ENCODE measurements at places on chromosomes 3 and 15.

GRCh38 chr3:52237657-52238172 is 1.2 kb downstream of the TWF2 start:
- DNase-seq = peak; percentile 91

DNA sequence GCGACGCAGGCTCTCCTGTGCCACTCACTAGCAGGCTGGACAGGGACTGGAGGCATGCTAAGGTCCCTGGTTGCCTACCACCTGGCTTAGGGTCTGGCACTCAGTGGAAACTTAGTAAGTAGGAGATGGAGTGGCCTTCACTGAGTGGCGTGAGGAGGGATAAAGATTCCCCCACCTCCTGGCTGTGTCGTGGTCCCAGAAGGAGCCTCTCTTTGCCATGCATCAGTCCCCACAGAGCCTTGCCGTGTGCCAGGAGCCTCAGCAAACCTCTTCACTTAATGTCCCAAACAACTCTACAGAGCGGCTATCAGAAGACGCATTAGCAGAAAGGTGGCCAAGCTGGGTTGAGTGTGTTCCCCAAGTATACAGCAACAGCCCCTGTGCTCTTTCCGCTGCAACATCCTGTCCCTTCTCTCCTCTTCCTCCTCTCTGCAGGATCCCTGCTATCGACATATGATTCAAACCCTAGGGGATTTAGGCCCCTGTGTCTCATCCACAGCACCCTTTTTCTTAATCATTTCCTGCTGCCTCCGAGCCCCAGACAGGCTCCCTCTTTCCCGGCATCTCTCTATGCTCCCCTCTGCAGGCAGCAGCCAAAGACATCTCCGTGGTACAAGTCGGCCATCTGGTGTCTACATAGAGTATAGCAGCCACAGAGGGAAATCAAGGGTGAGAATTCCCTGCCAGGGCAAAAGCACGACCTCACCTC is 66.7 kb downstream of the SLC6A1 start:
- DNase-seq = peak; percentile 60

DNA sequence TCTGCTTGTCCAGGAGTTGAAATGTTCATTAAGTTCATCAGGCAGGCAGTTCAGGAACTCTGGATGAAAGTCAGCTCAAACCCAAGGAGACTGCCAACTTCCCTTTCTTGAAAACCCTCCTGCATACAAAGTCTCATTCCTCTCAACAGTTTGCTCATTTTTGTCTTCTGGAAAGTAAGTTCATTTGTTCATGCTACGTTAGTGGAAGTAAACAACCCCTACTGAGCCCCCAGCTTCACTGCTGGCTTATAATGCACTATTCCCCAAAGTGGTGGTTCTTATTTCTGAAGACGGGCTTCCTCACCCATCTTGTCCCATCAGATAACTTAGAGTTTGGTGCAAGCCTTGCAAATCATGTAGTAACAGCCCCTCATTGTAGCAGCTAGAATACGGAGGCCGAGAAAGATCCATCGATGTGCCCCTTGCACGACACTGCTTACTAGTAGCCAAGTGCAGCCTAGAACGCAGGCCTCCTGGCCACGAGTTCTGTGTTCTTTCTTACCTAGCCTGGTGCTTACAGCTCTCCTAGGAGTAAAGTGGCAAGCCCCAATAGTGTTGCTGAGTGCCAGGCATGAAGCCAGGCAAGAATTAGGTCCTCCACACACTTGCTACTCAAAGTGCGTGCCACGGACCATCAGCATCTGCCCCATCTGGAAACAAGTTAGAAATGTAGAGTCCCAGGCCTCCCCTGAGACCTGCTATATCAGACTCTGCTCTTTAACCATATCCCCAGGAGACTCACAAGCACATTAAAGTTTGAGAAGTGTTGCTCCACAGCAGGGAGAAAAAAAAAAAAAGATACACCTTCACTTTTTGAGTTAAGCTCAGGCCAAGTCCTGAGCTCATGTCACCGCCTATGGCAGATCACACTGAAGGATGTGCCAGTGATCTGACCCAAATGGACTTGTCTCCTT is 82.5 kb downstream of the RFTN1 start:
- no peak for DNase-seq

GRCh38 chr15:50945725-50946124 is 37.2 kb downstream of the AP4E1 start:
- DNase-seq = no peak

GRCh38 chr3:43055393-43055792 is 50.5 kb downstream of the POMGNT2 start:
- no peak for DNase-seq

GRCh38 chr3:100149130-100149529 is 34.8 kb upstream of the FILIP1L start:
- DNase-seq = no peak

DNA sequence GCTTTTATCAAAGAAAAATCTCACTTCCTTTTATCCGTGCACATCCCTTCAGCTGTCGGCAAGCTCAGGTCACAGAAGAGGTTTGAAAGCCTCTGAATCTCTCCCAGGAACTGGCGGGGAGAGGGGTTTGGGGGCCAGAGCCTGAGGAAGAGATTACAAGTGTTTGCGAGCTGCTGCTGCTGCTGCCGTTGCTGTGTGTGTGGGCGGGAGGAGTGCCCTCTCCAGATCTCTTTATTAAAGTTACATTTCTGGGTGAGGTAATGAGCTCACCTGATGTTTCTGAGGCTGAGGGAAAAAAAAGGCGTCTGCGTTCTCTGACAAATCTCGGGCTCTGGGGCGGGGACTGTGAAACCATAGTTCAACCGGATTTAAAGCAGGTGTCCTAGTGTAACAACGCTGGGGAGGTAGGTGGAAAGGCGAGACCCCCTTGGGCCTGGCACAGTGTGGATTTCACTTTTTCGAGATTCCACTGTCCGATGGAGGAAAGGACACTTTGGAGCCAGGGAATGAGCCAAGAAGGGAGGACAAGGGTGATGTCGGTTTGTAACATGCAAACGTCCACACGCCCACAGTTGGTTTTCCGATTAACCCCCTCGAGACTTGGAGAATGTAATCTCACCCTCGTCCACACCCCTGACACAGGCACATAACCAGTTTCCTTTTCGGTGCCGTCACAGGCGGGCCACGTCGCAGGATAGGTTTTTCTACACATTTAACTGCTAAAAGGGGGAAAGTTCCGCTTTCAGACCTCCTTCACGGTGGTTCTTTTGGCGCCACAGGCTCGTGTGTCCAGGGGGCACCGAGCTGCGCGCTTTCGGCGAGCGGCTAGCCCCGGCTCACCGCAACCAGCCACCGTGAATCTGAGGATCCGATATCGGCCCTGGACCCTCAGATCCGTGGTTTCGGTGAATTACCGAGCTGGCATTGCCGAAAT is 2.1 kb downstream of the ALCAM start:
- peak; percentile 68 for DNase-seq

DNA sequence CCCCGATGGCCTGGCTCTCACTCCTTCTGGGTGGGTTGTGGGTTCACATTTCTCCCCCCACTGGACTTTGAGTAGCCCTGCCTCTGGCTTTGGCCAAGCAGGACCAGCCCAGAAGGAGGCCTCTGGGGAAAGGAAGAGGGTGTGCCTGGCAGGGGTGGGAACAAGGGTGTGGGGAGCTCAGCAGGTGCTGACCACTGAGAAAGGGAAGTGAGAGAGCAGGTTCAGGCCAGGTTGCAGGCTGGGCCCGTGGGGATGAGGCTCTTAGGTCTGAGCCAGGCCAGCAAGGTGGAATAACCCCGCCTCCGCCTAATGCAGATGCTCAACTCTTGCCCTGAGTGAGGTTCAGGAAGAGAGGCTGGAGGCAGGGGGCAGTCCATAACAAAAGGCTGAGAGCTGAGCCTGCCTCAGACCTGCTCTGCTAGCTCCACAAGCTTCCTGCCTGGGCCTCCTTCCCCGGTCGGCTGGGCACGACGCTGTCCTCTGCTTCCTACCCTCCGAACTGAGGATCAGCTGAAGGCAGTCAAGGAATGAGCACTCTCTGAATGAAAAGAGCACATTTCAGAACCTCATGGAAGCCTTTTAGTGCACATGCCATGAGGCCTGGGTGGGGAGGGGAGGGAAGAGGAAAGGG is 82.7 kb downstream of the TLE3 start:
- no peak for DNase-seq

Data from RWPE1 (cell line).